Tongue (tissue), 3 donors: ENCODE measurements at places on chromosomes 4 and X.

DNA sequence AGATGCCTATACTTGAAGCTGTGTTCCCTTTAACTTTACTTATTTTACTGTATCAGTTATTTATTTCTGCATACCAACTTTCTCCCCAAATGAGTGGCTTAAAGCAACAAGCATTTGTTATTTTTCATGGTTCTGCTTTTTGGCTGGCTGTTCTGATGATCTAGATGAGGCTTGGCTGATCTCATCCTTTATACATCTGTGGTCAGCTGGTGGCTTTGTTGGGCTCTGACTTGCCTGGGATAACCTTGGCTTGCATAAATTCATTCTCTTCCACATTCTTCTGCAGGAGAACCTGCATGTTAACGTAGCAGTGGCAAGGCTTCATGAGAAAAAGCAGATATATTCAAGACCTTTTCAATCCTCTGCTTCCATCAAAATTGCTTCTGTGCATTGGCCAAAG lies 1317.6 kb downstream of the ADGRL3 start:
- peak; percentile 3 for DNase-seq

DNA sequence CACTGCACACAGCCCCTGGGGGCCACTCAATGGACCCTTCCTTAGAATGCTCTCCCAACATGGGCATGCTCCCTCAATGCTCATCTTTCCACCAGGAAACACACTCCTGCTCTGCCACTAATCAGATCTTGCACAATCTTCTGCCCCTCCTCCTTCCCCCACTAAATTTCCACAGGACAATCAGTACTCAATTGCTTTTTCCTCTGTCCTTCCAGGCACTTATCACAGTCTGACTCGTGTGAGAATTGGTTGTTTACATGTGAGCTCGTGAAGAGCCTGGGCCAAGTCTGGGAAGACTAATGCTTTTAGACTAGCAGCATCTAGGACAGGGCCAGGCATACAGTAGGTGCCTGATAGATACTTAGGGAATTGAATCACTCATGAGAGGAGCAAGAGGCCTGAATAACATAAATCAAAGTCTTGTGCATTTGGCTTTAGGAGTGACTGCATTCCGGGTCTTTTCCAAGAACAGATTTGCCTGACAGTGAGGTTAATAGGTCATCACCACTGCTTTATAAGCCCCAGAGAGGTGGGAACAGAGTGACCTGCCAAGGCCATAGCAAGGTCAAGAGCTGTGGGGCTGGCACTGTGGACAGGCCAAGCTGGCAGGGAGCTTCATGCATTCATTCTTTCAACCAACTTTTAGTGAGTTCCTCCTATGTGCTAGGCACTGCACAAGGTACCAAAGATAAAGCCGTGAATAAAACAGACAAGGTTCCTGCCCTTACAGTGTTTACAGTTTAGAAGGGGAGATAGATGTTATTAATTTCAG lies 55.0 kb downstream of the PRPS1 start:
- no peak for DNase-seq

DNA sequence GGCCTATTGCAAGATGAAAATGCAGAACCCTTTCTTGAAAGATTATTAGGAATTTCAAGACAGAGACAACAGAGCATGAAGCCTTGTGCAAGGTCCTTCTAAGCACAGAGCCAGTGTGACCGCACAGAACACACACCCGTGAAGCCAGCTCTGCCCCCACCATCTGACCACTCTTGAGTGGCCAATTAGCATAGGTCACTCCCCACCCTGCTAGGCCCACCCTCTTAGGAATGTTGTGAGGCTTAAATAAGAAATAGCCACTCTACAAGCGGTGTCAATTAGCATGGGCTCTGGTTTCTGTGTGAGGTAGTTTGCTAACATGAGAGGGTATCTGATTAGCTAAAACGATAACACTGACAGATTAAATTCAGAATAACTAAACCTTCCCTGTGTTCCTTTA lies 152.9 kb downstream of the PTTG2 start:
- peak; percentile 54 for DNase-seq

DNA sequence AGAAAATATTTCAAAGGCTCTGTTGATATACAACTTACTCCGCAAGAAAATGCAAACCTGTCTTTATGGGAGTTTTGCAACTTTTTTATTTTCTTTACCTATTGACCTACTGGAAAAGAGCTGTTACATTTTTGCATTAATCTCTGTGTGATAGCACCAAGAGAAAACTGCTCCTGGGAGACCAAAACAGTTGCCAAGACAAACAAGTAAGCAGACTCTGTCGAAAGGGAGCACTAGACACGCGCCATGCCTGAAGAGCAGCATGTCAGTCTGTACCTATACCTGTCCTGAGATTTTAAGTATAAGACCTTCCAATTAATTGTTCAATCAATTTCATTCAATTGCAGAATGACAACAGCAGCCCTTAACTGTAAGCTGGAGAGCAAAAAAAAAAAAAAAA lies 56.0 kb upstream of the TECRL start:
- no peak for DNase-seq

DNA sequence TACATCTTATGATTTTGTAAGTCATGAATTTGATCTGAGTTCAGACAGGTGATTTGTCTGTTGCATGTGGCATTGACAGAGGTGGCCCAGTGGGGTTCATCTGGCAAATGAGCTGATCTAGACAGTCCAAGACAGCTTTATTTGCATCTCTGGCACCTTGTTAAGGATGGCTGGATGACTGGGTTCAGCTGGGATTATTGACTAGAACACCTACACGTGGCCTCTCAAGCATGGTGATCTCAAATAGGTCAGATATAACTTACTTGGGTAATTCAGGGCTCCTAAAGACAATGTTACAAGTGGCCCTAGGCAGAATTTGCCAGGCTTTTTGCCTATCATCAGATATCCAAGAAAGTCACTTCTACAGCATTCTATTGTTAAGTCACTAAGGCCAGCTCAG lies 48.0 kb downstream of the APOOL start:
- no peak for DNase-seq
